ENCODE measurements at places on chromosomes 7 and 10. TPM values are rescaled to one million over a fixed set of nuclear protein-coding genes. Genes with fewer than 3 reads are reported as not detected.

Gene AGAP4
- total RNA-seq, result 15.2 TPM

Gene PRRT4
- 1.1 TPM for total RNA-seq

DNA sequence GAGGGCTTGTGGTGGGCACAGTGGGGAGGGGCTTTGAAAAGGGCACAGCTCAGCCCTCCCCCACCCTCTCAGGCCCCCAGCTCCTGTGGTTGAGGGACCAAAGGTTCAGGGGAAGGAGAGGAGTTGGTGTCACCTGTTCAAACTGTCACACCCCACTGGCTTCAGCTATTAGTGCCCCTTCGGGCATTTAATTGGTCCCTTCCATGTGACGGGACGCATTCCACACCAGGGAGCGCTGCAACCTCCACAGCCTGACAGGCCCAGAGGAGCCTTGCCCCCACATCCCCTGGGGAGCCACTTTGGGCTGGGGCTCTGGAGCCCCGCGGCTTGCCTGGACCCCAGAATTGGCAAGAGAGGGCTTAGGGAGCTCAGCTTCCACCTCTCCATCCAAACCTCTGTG lies 75.7 kb downstream of the C10orf105 start:
- DNase-seq, result no peak

GRCh38 chr10:69994262-69994661 lies 58.4 kb upstream of the MACROH2A2 start:
- DNase-seq, result no peak

DNA sequence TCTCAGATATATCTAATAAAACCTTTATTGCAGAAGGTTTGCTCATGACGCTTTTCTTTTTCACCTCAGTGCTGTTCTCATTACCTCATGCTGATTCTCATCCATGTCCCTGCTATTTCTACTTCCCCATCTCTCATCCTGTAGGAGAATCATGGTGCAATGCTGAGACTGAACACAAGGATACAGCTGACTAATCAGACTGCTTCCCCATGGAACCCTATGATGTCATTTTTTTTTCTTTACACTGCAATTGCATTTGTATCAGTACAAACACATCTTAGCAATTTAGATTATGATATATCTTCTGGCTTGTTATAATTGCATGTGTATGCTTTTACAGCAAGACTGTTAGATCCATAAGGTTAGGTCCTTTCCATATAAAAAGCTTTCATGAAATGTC lies 93.7 kb downstream of the SEMA3A start:
- DNase-seq, result no peak

DNA sequence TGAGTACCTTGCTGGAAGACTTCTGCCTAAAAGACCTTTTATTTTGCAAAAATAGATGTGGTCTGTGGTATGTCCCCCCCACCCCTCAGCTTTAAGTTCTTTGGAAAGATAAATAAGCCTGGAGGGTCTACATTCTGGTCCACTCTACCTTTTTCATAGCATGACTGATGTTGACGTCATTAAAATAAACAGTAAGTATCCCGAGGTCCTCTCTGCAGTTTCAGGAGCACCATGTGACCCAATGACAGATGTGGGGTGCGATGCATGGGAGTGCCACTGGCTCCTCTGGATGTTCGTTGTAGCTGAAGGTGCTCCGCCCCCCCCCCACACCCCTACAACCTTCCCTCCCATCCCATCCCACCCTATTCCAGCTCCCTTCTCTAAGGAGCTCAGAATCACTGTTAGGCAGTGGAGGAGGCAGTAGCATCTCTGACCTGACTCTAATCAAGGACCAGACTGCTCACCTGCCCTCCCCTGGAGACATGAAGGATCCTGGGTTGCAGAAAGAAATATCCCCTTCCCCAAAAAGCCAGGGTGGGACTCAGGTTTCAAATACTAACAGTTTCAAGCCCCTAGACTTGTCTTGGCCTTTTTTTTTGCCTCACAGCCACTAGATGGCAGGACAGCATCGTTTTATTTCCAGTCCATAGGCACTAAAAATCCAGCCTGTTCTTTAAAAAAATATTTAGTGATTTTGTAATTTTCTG lies 25.1 kb downstream of the CASP7 start:
- no peak for DNase-seq

Gene NUTM2B
- not detected for total RNA-seq

GRCh38 chr7:126720232-126720631 lies 532.5 kb downstream of the GRM8 start:
- DNase-seq, result no peak

Gene MYO1G
- 1.2 TPM for total RNA-seq

GRCh38 chr7:149787428-149788299 lies 14.3 kb upstream of the ZNF467 start:
- no peak for DNase-seq

Gene ENTPD1
- 112 TPM for total RNA-seq

GRCh38 chr7:91915401-91916050 lies 25.1 kb upstream of the AKAP9 start:
- DNase-seq, result no peak

DNA sequence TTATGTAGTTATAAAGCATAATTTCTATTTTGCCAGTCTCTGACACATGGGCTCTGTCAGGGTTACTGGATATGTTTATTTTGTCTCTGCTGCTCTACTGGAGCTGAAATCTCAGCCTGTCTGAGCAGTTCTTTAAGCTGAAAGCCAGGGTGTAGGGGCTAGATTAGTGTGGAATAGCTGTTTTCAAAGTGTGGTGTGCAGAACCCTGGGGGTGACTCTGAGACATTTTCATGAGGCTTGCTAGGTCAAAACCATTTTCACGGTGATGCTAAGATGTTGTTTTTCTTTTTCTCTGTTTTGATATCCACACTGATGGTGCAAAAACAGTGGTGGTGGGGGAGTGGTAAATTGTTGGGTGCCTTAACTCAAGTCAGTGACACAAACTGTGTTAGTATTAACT lies 45.5 kb downstream of the CREM start:
- DNase-seq, result no peak

- no peak for DNase-seq
Observed at GRCh38 chr10:9510626-9511025, 1456.1 kb downstream of the GATA3 start.

DNA sequence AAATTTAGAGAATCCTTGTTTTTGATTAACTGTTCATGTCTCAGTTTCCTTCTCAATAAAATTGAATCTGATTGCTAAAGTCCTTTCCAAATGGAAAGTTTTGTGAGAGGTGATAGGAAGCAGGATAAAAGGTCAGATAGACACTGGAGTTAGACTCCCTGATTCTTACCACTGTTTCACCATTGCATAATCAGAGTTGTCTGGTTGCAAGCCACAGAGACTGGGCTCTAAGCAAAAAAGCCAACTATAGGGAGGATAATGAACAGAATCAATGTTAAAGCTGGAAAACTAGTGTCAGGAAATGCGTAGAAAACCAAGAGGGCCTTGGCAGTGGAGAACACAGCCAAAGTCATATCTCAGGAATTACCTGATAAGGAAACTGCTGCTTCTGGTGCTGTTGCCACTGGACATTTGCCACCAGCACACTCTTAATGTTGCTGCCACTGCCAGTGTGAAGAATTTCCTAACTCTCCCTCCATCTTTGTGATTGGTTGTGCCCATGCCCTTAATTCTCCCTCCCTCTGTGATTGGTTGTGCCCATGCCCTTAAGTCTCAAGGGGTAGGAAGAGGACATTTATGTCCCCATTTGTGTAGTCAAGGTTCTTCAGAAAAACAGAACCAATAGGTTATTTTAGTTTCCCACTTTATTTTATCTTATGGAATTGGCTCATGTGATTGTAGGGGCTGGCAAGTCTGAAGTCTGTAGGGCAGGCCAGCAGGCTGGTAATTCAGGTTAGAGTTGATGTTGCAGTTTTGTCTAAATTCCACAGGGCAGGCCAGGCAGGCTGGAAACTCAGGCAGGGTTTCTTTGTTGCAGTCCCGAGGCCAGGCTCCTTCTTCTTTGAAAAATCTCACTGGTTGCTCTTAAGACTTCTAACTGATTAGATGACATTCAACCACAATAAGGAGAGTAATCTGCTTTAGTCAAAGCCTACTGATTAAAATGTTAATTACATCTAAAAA lies 639.0 kb downstream of the REEP3 start:
- no peak for DNase-seq

Gene EMX2
- not detected for total RNA-seq

Gene CDC14C
- not detected for total RNA-seq

- DNase-seq, result no peak
Observed at GRCh38 chr10:79166312-79166721, 97.6 kb downstream of the ZMIZ1 start.

DNA sequence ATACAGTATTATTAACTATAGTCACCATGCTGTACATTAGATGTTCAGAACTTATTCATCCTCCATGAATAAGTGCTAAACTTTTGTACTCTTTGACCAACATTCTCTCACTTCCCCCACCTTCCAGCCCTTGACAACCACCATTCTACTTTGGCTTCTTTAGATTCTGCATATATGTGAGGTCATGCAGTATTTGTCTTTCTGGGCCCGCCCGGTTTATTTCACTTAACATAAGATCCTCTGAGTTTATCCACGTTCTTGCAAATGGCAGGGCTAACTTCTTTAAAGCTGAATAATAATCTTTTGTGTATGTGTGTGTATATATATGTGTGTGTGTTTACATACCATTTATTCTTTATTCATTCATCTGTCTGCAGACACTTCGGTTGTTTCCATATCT lies 336.8 kb downstream of the BBS9 start:
- DNase-seq, result no peak
